HT-29 (cell line): ENCODE measurements at places on chromosomes 12 and 14.

- DNase-seq: no peak
Measured at GRCh38 chr12:16171348-16171747, 106.1 kb downstream of the SLC15A5 start.

- no peak for DNase-seq
Measured at GRCh38 chr14:58571769-58572472, 65.8 kb upstream of the DACT1 start.

DNA sequence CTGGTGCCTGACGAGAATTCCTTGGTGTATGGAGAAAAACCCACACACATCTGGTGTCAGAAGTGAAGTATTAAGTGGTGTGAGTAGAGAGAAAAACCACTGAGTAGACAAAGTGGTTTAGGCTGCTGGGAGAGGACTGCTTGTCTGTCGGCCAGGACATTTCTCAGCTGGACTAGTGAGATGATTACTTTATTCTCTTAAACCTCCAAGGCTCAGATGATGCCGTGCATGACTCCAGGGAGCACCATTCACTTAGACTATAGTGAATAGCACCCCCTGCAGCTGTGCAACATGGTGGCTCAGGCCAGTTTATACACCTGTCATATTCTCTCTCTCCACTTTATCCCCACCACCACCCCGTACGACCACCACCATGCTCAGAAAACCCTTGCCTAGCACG lies 28.5 kb upstream of the NFYB start:
- no peak for DNase-seq

GRCh38 chr12:124340080-124340900 lies 45.4 kb downstream of the RFLNA start:
- DNase-seq: no peak

GRCh38 chr12:44015333-44015941 lies 179.6 kb downstream of the TMEM117 start:
- peak; percentile 63 for DNase-seq

GRCh38 chr12:46917821-46918220 lies 92.0 kb upstream of the SLC38A4 start:
- DNase-seq: no peak

GRCh38 chr12:103778781-103779180 lies 62.3 kb downstream of the NT5DC3 start:
- DNase-seq: no peak

DNA sequence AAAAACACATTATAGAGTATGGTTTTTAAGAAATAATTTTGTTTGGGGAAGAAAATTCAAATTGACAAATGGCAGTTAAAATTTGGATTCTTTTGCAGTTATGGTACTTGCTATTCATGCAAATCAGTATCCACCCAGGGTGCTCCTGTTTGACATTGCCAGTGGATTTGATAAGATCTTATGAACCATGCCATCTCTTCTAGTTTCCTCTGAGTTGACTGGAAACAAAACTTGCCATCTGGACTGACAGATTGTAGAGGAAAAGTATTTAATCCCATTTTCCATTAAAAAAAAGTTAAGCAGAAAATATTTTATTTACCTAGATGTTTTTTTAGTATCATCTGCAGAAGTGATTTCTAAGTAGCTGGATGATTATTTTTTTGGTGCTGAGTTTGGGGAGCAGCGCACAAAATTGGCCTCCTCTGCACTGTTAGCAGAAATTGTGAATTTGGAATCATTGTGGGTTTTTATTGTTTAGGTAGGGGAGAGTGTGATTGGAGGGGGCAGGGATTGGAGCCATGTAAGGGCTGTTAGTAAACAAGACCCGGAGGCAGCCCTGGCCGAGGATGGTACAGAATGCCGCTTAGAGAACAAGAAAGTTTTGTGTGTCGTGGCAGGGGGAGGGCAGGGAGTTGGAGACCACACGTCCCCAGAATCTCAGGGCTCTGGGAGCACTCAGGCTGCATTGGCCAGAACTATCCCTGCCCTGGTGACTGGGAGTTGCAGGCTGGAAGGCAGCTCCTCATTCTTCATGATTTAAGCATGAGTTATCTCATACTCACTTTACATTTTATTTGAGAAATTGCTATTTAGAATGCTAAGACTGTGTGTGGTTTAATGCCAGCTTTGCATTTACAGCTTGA lies 56.6 kb downstream of the WDR20 start:
- no peak for DNase-seq
